Osteocyte (in vitro differentiated cells): ENCODE measurements at places on chromosomes 6 and 20. TPM values are rescaled to one million over a fixed set of nuclear protein-coding genes. Genes with fewer than 3 reads are reported as not detected.
A peak's percentile ranks its signal among the peaks of the same experiment; 100 is the strongest.

GRCh38 chr20:41505184-41505583, 113.0 kb downstream of the CHD6 start:
- H3K36me3 ChIP-seq, result peaks cover 19% of the 10 kb centered on the region
- H3K27ac ChIP-seq, result no peak overlapping the region

DNA sequence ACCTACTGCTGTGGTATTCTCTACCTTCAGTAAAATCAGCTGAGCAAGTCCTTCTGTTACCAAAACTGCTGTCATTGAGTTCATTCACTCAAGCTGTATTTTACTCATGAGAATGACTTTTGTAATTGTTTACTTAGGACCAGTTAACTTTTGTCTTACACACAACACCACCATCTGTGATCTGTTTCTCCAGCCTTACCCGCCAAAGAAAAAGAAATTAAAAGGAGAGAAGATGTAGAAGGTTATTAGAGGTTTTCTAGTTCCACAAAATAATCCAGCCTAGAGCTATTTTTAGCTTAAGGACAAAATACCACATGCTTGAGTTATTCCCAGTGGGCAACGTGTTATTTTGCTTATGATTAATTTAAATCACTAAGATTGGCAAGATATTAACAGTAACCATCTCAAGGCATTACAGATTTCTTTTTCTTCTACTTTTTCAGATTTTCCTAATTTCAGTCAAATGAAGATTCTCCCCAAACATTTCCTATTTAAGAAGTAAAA, 38.2 kb downstream of the FAM8A1 start:
- H3K4me1 ChIP-seq, result peaks cover 26% of the 10 kb centered on the region
- H3K27me3 ChIP-seq, result no peaks in the 10 kb centered on the region
- H3K27ac ChIP-seq, result peak overlapping the region; percentile 56
- no peak overlapping the region for H3K4me3 ChIP-seq
- DNase-seq, result no peak

- no peak overlapping the region for H3K4me3 ChIP-seq
- peaks cover 13% of the 10 kb centered on the region for H3K4me1 ChIP-seq
- peaks cover 28% of the 10 kb centered on the region for H3K27me3 ChIP-seq
- H3K27ac ChIP-seq, result no peak overlapping the region
- no peak for DNase-seq
Measured at GRCh38 chr20:31500527-31500926, 13.7 kb upstream of the HM13 start.

GRCh38 chr20:48681201-48681872, 146.5 kb downstream of the PREX1 start:
- H3K27me3 ChIP-seq, result no peaks in the 10 kb centered on the region
- H3K27ac ChIP-seq, result no peak overlapping the region
- H3K36me3 ChIP-seq, result peaks cover 14% of the 10 kb centered on the region

- H3K27ac ChIP-seq, result no peak overlapping the region
- no peaks in the 10 kb centered on the region for H3K27me3 ChIP-seq
- DNase-seq, result no peak
- H3K36me3 ChIP-seq, result peaks cover 2% of the 10 kb centered on the region
- peaks cover 10% of the 10 kb centered on the region for H3K4me1 ChIP-seq
- no peak overlapping the region for H3K4me3 ChIP-seq
Measured at GRCh38 chr6:16592223-16592911, 168.9 kb downstream of the ATXN1 start.

DNA sequence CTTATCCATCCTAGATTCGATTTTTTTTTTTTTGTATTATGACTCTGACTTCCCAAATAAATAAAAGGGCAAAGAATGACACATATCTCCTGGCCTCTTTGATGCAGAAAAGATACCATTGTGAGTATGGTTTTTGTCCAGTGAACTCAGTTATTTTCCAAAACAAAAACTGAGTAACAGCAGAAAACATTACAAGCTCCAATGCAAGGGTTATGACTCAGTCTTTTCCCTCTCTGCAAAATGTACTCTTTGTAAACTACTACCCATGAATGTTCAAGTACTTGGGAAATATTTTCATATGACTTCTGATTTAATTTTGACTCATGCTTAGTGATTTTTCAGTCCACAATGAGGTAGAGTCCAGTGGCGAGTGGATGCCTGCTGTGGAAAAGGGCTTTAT, 355.3 kb downstream of the RNF144B start:
- peaks cover under 1% of the 10 kb centered on the region for H3K27me3 ChIP-seq
- no peak overlapping the region for H3K4me3 ChIP-seq
- peaks cover 6% of the 10 kb centered on the region for H3K4me1 ChIP-seq
- no peak for DNase-seq

GRCh38 chr6:110398778-110399177, 16.6 kb downstream of the DDO start:
- H3K36me3 ChIP-seq, result no peaks in the 10 kb centered on the region
- peaks cover 8% of the 10 kb centered on the region for H3K4me1 ChIP-seq
- peak overlapping the region; percentile 40 for H3K27ac ChIP-seq

DNA sequence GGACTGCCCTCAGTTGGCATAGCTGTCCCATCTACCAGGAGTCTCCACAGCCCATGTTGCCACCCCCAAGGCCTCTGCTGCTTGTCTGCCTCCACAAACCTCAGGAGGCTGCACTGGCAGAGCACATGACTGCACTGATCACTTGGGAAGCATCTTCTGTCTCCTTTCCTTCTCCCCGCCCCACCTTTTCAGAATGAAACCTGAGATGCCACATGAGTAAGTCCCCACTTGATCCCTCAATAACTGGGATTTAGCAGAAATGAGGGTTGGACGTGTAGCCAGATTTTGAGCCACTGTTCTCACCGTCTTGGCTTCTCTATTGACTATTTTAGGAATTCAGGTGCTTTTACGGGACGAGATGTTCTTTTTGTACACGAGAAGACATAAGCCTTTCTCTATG, 328.4 kb downstream of the CDC5L start:
- peaks cover 21% of the 10 kb centered on the region for H3K4me1 ChIP-seq
- no peaks in the 10 kb centered on the region for H3K36me3 ChIP-seq
- H3K27me3 ChIP-seq, result peaks cover 4% of the 10 kb centered on the region
- no peak overlapping the region for H3K4me3 ChIP-seq
- no peak for DNase-seq

GRCh38 chr6:64872633-64873032, 834.4 kb downstream of the EYS start:
- H3K27ac ChIP-seq, result no peak overlapping the region
- no peaks in the 10 kb centered on the region for H3K4me1 ChIP-seq
- no peaks in the 10 kb centered on the region for H3K36me3 ChIP-seq
- peaks cover 34% of the 10 kb centered on the region for H3K27me3 ChIP-seq
- no peak overlapping the region for H3K4me3 ChIP-seq

DNA sequence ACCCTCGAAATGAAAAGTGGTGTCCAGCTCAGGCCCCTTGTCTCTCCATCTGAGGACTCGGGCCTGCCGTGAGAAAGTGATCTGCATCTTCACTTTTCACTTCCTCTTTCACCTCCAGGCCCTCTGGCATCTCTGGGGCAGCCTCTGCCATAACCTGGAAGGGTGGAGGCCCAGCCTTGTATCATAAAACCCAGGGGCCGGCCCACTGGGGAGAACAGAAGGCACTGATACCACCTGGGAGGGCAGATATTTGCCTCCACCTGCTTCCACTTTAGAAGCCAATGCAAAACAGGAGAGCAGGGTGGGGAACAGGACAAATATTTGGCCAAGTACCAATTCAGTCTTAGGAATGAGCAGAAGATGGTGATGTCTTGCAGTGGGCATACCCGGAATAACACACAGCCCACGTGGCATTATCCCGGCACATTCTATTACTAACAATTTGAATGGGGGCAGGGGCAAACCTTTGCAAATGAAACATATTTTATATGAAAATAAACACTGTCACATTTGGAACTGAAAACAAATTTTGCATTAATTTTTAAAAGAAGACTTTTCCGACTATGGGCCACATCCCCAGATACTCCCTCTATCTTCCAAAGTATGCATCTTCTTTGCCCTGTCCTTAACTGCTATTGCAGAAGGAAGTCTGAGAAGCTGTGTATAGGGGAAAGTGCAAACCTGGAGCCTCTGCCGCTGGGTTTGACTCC, 69.2 kb upstream of the TBC1D7 start:
- peaks cover 1% of the 10 kb centered on the region for H3K4me1 ChIP-seq
- no peaks in the 10 kb centered on the region for H3K36me3 ChIP-seq
- H3K4me3 ChIP-seq, result no peak overlapping the region
- H3K27me3 ChIP-seq, result peaks cover 4% of the 10 kb centered on the region
- H3K27ac ChIP-seq, result no peak overlapping the region

- peaks cover 26% of the 10 kb centered on the region for H3K27me3 ChIP-seq
- no peak overlapping the region for H3K27ac ChIP-seq
- H3K4me1 ChIP-seq, result no peaks in the 10 kb centered on the region
- no peak for DNase-seq
- no peaks in the 10 kb centered on the region for H3K36me3 ChIP-seq
Measured at GRCh38 chr20:6626805-6627204, 140.7 kb upstream of the BMP2 start.

DNA sequence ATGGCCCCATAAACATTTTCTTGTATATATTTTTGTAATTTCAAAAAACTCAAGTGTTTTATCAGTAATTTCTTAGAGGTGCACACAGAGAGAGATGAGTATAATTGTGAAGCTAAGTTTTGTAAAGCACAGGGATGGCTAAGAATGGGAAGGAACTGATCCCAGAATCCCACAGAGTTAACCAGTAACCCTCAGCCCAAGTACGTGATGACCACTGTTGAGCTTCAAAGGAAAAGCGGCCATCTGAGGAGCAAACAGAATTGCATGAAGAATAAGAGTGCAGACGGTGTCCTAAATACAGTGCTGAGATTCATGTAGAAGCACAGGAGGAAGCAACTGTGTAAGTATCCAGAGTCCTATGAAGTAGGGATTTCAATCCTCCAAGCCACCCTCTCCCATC, 28.1 kb upstream of the HLA-C start:
- H3K27me3 ChIP-seq, result peaks cover 75% of the 10 kb centered on the region
- no peaks in the 10 kb centered on the region for H3K4me1 ChIP-seq
- no peaks in the 10 kb centered on the region for H3K36me3 ChIP-seq
- H3K27ac ChIP-seq, result no peak overlapping the region

DNA sequence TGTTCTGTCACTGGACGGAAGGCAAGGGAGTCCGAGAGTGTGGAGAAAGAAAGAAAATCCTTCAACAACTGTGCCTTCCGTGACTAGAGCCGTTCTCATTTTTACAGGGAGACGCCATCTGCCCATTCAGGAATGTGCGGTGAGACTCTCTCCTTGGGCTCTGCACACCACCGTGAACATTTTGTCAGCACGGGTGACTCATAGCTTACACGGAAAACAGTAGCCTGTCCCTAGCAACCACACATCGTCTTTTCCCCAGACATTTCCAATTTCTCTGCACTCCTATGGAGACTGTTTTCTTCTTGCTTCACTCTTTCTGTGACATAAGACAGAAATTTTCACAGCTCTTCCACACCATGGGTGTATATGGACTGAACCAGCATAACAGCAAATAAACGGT, 55.1 kb downstream of the TBXT start:
- no peak overlapping the region for H3K4me3 ChIP-seq
- H3K27me3 ChIP-seq, result peaks cover 34% of the 10 kb centered on the region
- H3K36me3 ChIP-seq, result no peaks in the 10 kb centered on the region
- H3K4me1 ChIP-seq, result peaks cover 3% of the 10 kb centered on the region

- H3K36me3 ChIP-seq, result peaks cover 5% of the 10 kb centered on the region
- DNase-seq, result no peak
- H3K4me1 ChIP-seq, result peaks cover 75% of the 10 kb centered on the region
- H3K27me3 ChIP-seq, result no peaks in the 10 kb centered on the region
- H3K27ac ChIP-seq, result no peak overlapping the region
- H3K4me3 ChIP-seq, result no peak overlapping the region
Measured at GRCh38 chr6:81764531-81764930, 12.1 kb upstream of the TENT5A start.

- no peaks in the 10 kb centered on the region for H3K4me1 ChIP-seq
- DNase-seq, result no peak
- H3K36me3 ChIP-seq, result peaks cover 52% of the 10 kb centered on the region
- H3K27ac ChIP-seq, result no peak overlapping the region
Measured at GRCh38 chr20:3606021-3606420, 57.2 kb downstream of the GFRA4 start.

DNA sequence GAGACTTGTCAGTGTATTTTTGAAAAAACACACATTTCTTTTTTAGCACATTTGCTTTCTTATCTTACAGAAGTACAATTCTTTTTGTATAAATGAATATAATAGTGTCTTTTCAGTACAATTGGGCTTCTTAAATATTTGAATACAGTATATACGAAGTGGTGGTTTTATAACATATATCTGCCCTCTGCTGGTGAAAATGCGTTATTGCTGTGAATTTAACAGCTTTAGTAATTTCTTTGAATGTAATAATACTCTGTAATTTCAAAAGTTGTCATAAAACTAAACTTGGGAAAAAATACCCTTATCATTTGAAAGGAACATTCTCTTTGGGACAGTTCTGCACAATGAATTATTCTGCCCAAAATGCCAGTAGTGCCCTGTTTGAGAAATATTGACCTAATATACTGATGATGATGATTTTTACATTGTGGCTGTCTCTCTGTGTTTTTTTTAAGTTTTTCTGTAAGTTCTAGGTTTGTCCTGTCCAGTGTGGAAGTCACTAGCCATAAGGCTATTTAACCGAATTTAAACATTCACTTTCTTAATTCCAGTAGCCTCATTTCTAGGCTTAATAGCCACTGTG, 19.0 kb downstream of the SMAP1 start:
- no peaks in the 10 kb centered on the region for H3K27me3 ChIP-seq
- peaks cover 5% of the 10 kb centered on the region for H3K36me3 ChIP-seq
- H3K4me1 ChIP-seq, result peaks cover 21% of the 10 kb centered on the region

- H3K27me3 ChIP-seq, result no peaks in the 10 kb centered on the region
- H3K4me1 ChIP-seq, result peaks cover 30% of the 10 kb centered on the region
- H3K4me3 ChIP-seq, result no peak overlapping the region
- peak; percentile 13 for DNase-seq
Measured at GRCh38 chr20:32368925-32369324, 10.8 kb downstream of the ASXL1 start.

DNA sequence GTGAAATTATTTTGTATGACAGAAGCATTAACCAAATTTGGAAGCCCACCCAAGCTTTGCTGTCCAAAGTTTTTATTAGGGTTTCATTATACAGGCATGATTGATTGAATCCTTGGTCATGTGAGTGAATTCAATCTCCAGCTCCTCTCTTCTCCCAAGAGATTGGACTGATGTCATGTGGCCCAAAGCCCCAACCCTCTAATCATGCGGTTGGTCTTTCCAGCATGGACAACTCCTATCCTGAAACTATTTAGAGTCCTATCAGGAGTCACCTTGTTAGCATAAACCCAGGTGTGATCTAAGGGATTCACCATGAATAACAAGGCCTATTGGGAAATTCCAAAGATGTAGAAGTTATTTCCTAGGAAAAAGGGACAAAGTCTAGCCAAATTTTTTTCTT, 10.6 kb downstream of the POLR3F start:
- DNase-seq, result no peak
- H3K36me3 ChIP-seq, result peaks cover 28% of the 10 kb centered on the region
- no peaks in the 10 kb centered on the region for H3K4me1 ChIP-seq
- H3K27me3 ChIP-seq, result no peaks in the 10 kb centered on the region

The PRICKLE4 gene
- 1.9 and 2.3 TPM in 2 replicates for total RNA-seq

The NHLRC1 gene
- 1.0 and 1.5 TPM in 2 replicates for total RNA-seq

The ANKRD66 gene
- total RNA-seq, result not detected in 2 replicates

The PCSK2 gene
- total RNA-seq, result not detected in 2 replicates

The MEI4 gene
- total RNA-seq, result not detected in 2 replicates

The CALHM4 gene
- not detected in 2 replicates for total RNA-seq

The SLC32A1 gene
- total RNA-seq, result not detected in 2 replicates

The SLC2A10 gene
- total RNA-seq, result 21.6 and 24.8 TPM in 2 replicates

The LPIN3 gene
- total RNA-seq, result 2.9 and 3.2 TPM in 2 replicates

The CITED2 gene
- total RNA-seq, result 417 and 421 TPM in 2 replicates

The SERPINB6 gene
- 90.2 and 93.1 TPM in 2 replicates for total RNA-seq
